DND-41 (cell line): ENCODE measurements at places on chromosomes 16 and 17.

GRCh38 chr17:75077496-75078283 lies 10.1 kb upstream of the SLC16A5 start:
- H3K4me3 ChIP-seq = no peak overlapping the region
- H3K4me1 ChIP-seq = no peaks in the 10 kb centered on the region
- H3K27ac ChIP-seq = no peak overlapping the region
- H3K36me3 ChIP-seq = no peaks in the 10 kb centered on the region
- DNase-seq = no peak

DNA sequence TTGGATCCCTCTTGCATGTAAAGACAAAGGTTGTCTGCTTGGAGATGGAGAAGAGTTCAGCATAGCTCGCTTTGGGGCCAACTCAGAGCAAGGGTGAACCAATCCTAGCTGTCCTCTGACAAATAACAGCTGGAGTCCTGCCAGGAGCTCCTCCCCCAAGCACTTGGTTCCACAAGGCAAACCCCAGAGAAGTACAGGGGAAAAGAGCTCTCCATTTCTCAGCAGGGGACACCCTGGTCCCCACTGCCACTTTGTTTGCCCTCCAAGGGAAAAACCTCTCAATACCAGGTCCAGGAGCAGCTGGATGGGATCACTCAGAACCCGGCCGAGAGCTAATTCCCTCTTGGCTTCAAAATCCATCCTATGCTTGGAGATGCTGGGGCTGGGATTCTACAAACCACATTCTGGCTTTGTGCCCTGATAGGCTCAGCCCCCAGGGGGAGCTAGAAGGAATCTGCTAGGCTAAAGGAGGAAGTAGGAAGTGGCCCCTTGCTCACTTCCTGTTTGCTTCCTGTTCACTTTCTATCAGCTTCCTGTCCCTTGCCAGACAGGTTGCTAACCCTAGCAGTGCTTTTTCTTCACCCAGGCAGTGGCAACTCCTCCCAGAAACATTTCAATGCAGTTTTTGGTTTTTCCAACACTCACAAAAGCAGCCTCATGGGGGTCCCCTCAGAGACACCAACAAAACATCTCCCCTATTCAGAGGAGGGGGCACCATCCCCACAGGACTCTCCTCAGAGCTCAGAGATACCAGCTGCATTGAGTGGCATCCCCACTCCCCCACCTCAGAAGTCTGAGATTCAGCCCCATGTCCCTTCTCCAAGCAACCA lies 30.7 kb downstream of the CDRT4 start:
- peaks cover 8% of the 10 kb centered on the region; the same call in 1 of the 2 replicates for H3K4me1 ChIP-seq
- DNase-seq = peak; percentile 67
- no peaks in the 10 kb centered on the region for H3K36me3 ChIP-seq
- no peak overlapping the region for H3K4me3 ChIP-seq

GRCh38 chr16:16027728-16028310 lies 78.4 kb downstream of the ABCC1 start:
- H3K4me1 ChIP-seq = peaks cover 4% of the 10 kb centered on the region
- no peak overlapping the region for H3K4me3 ChIP-seq
- H3K27me3 ChIP-seq = no peaks in the 10 kb centered on the region

- H3K27ac ChIP-seq = no peak overlapping the region
- peaks cover 4% of the 10 kb centered on the region; the same call in 1 of the 2 replicates for H3K4me1 ChIP-seq
- H3K36me3 ChIP-seq = no peaks in the 10 kb centered on the region
- peak; percentile 20 for DNase-seq
- peaks cover 9% of the 10 kb centered on the region for H3K27me3 ChIP-seq
Measured at GRCh38 chr16:22787466-22788192, 26.3 kb upstream of the HS3ST2 start.

GRCh38 chr17:29616300-29617048 lies 6.2 kb downstream of the CORO6 start:
- H3K27me3 ChIP-seq = peaks cover 12% of the 10 kb centered on the region
- peak overlapping the region; percentile 56 for H3K4me3 ChIP-seq
- no peak for DNase-seq
- no peak overlapping the region for H3K27ac ChIP-seq

GRCh38 chr16:87143661-87144121 lies 173.5 kb downstream of the C16orf95 start:
- DNase-seq = no peak
- H3K4me1 ChIP-seq = no peaks in the 10 kb centered on the region
- H3K4me3 ChIP-seq = no peak overlapping the region
- H3K27me3 ChIP-seq = no peaks in the 10 kb centered on the region
- no peaks in the 10 kb centered on the region for H3K36me3 ChIP-seq

GRCh38 chr17:27496005-27496404 lies 39.8 kb downstream of the KSR1 start:
- H3K4me1 ChIP-seq = no peaks in the 10 kb centered on the region
- DNase-seq = no peak
- H3K27me3 ChIP-seq = no peaks in the 10 kb centered on the region
- no peak overlapping the region for H3K4me3 ChIP-seq
- no peak overlapping the region for H3K27ac ChIP-seq

DNA sequence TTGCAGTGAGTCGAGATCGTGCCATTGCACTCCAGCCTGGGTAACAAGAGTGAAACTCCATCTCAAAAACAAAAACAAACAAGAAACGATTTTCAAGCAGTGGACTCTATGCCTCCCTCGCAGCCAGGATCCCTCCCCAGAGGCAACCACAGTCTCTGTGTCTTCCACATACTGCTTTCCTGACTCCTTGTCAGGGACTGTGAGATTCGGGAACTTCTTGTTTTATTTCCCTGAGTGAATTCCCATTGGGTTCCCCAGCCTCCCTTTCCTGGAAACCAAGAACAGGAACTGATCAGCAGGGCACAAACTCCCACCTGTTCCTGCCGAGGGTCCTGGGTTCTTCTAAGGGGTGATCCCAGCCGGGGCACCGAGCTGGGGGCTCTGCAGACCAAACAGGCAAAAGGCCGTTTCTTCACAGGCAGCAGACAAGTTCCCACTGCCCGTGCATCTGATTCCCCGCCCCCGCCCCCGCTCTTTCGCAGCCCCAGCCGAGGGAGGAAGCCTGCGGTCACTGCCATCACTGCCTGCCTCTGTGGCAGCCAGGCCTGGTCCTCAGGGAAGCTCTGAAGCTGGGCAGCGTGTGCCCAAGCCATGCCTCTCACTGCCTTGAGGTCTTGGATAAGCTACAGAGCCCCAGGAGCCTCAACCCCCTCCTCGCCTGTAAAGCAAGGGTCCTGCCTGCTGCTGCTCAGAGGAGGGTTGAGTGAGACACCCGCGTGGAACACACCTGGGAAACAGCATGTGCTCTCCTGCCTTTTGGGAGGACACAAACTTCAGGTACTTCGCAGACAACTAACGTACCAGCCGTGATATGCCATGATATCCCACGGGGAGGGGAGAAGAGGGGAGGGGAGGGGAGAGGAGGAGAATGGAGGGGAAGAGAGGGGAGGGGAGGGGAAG lies 5.5 kb upstream of the PIEZO1 start:
- H3K27me3 ChIP-seq = no peaks in the 10 kb centered on the region
- peak overlapping the region; percentile 91 for H3K27ac ChIP-seq
- peak overlapping the region; percentile 42 for H3K4me3 ChIP-seq
- no peaks in the 10 kb centered on the region for H3K36me3 ChIP-seq

DNA sequence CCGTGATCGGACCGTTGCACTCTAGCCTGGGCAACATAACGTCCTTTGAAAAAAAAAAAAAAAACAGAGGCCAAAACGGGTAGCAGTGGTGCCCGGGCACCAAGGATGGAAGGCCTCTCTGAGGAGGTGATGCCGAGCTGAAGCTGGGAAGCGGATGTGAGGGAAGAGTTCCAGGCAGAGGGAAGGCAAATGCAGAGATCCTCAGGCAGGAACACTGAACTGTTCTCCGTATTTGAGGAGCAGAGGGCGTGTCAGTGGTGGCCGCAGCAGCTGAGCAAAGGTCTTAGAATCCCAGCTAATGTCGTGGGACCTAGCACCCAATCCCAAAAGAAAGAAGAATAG lies 656 bp upstream of the KCTD13 start:
- peak overlapping the region; percentile 98; the same call in 1 of the 2 replicates for H3K4me3 ChIP-seq
- H3K27ac ChIP-seq = peak overlapping the region; percentile 94
- no peak for DNase-seq
- H3K27me3 ChIP-seq = no peaks in the 10 kb centered on the region

DNA sequence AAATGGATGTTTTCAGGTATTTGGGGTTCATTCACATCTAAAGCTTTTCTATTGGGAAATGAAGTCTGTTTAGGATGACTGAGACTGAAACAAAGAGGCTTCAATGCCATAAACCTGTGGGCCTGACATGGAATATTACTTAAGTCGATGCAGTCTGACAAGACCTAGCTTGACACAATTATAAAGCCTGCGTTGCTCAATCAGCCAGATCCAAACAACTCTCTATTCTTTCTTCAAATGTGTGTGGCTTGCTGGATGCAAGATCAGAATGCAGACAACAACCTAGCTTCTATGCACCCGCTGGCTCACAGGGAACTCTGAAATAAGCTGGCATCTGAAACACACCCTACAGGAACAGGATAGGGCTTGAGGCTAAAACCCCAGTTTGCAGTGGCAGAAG lies 40.0 kb downstream of the RFFL start:
- no peaks in the 10 kb centered on the region for H3K27me3 ChIP-seq
- peaks cover 35% of the 10 kb centered on the region for H3K36me3 ChIP-seq
- H3K4me1 ChIP-seq = peaks cover 15% of the 10 kb centered on the region
- no peak for DNase-seq

GRCh38 chr17:9120471-9120870 lies 99.2 kb downstream of the NTN1 start:
- H3K27ac ChIP-seq = no peak overlapping the region
- H3K4me1 ChIP-seq = no peaks in the 10 kb centered on the region
- H3K36me3 ChIP-seq = no peaks in the 10 kb centered on the region
- H3K27me3 ChIP-seq = no peaks in the 10 kb centered on the region
- no peak overlapping the region for H3K4me3 ChIP-seq
- DNase-seq = peak; percentile 11

GRCh38 chr16:73183611-73184092 lies 135.7 kb upstream of the ZFHX3 start:
- H3K36me3 ChIP-seq = no peaks in the 10 kb centered on the region
- no peak for DNase-seq
- H3K27ac ChIP-seq = no peak overlapping the region
- H3K27me3 ChIP-seq = peaks cover 7% of the 10 kb centered on the region

DNA sequence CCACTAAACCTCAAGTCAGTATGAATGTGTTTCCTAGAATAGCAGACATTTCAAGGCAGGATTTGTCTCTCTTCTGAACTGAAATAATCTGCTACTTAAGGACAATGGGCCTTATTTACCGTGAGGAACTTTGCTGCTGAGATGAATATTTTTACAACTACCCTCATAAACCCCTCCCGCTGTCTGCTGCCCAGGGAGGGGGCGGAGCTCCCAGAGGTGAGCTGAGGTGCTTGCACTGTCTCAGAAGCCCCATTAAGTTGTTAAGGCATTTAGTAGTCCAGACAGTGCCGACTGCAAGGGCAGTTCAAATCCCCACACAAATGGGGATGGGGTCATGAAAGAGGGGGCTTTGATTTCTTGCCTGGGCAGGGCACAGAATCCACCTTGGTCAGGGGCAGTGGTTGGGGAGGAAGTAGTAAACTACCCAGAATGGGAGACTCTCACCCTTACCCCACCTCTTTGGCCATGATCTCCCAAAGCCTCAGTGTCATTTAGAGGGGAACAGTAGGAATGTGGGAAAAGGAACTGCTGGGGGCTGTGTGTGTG lies 19.2 kb downstream of the HNF1B start:
- no peaks in the 10 kb centered on the region for H3K36me3 ChIP-seq
- H3K27ac ChIP-seq = no peak overlapping the region
- H3K4me3 ChIP-seq = no peak overlapping the region
- no peak for DNase-seq

DNA sequence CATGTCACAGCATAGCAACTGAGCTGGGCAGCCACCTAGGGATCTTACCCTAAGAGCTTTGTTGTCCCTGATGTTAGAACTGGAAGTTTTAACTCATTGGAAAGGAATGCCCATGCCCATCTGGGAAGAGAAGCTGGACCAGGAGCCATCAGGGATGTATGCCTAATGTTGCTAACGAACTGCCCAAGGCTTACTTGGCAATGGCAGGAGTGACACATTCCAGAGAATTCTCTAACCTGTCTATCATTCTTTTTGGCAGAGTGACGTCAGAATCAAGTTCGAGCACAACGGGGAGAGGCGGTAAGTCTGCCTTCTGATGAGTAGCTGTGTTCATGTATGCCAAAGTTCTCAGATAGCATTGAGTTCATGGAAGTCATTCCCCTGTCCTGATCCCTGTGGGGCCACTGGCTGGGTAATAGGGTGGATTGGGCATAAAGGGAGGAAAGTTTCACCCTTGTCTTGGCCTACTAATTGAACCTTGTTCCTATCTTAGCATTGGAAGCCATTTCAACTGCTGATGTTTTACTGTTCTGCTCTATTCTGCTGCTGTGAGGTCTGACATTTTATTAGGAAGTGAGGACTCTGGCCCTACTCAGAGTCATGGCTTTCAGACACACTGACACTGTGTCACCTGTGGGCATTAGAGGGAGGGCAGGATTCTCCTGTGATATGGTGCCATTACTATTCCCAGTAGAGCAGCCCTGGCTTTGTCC lies 23.7 kb downstream of the MAP3K3 start:
- H3K36me3 ChIP-seq = peaks cover 61% of the 10 kb centered on the region
- no peak for DNase-seq
- no peaks in the 10 kb centered on the region for H3K27me3 ChIP-seq
- H3K4me3 ChIP-seq = no peak overlapping the region
- H3K4me1 ChIP-seq = no peaks in the 10 kb centered on the region

DNA sequence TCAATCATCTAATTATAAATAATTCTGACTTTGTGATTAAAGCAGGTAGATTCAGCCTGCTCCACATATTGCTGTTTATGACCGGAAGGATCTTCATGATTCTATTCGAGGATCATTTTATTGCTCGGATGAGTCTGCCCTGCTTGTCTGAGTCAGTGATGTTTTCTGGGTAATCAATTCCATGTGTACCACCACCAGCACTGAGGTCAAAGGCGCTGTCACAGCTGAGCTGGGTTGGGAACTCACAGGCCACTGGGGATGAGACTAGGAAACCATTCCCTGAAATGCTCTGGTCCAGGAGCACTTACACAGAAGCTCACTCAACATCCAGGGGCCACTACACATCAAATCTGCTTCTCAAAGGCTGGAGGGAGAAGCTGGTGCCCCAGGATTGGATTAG lies 30.4 kb upstream of the ERN1 start:
- no peak for DNase-seq
- H3K27me3 ChIP-seq = no peaks in the 10 kb centered on the region
- peaks cover 8% of the 10 kb centered on the region; the same call in 1 of the 2 replicates for H3K36me3 ChIP-seq
- H3K4me1 ChIP-seq = no peaks in the 10 kb centered on the region

DNA sequence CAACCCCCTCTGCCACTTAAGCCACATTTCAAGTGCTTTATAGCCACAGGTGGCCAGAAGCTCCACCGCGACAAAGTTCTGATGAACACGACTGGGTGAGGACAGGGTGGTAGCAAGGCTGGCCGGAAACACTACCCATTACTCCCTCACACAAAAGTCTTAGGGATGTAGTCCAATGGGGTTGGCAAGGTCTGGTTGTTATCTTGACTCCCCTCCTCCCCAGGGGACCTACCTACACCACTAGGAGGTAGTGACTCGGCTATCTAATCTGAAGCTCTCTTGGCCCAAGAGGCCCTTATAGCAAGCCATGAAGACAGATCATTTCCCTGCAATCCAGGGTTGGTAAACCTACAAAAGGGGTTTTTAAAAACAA lies 8.4 kb downstream of the LITAFD start:
- peaks cover 72% of the 10 kb centered on the region for H3K36me3 ChIP-seq
- no peak overlapping the region for H3K4me3 ChIP-seq
- no peaks in the 10 kb centered on the region for H3K4me1 ChIP-seq
- no peak for DNase-seq

GRCh38 chr17:34614698-34615097 lies 35.3 kb downstream of the TMEM132E start:
- H3K27ac ChIP-seq = no peak overlapping the region
- H3K4me3 ChIP-seq = no peak overlapping the region
- DNase-seq = no peak
- H3K4me1 ChIP-seq = no peaks in the 10 kb centered on the region
- peaks cover 25% of the 10 kb centered on the region for H3K27me3 ChIP-seq

- no peaks in the 10 kb centered on the region for H3K4me1 ChIP-seq
- no peak for DNase-seq
- no peak overlapping the region for H3K4me3 ChIP-seq
Measured at GRCh38 chr17:13135506-13135905, 117.7 kb upstream of the ELAC2 start.
